Smooth muscle cell of trachea (primary cell): ENCODE measurements at places on chromosomes 3 and 15. TPM values are rescaled to one million over a fixed set of nuclear protein-coding genes. Genes with fewer than 3 reads are reported as not detected.

LRRK1 gene
- 23.9 and 28.0 TPM in 2 replicates for total RNA-seq

DPPA2 gene
- not detected in 2 replicates for total RNA-seq

ARNT2 gene
- 4.7 and 13.6 TPM in 2 replicates for total RNA-seq

SAMD7 gene
- total RNA-seq: not detected in 2 replicates

RCCD1 gene
- 15.0 and 17.7 TPM in 2 replicates for total RNA-seq

ZSCAN2 gene
- 8.1 and 9.7 TPM in 2 replicates for total RNA-seq

AGBL1 gene
- total RNA-seq: not detected in 2 replicates

THRB gene
- 2.0 and 2.5 TPM in 2 replicates for total RNA-seq

GMNC gene
- total RNA-seq: under 0.01 TPM in 1 of 2 replicates, not detected in the other

CHRM5 gene
- under 0.01 and 0.15 TPM in 2 replicates for total RNA-seq

CNTN6 gene
- under 0.01 TPM in 1 of 2 replicates, not detected in the other for total RNA-seq

FAM98B gene
- total RNA-seq: 4.5 and 12.9 TPM in 2 replicates

ZIC4 gene
- not detected in 2 replicates for total RNA-seq

COL6A5 gene
- total RNA-seq: not detected in 2 replicates

HACD2 gene
- 14.9 and 26.9 TPM in 2 replicates for total RNA-seq

RLBP1 gene
- total RNA-seq: not detected in 2 replicates

CLRN1 gene
- total RNA-seq: not detected in 2 replicates

REC114 gene
- total RNA-seq: not detected in 2 replicates

PDCD7 gene
- 25.3 and 26.1 TPM in 2 replicates for total RNA-seq

LIPH gene
- total RNA-seq: not detected in 2 replicates

GOLGA8N gene
- 5.2 and 13.7 TPM in 2 replicates for total RNA-seq

LRRIQ4 gene
- total RNA-seq: not detected in 2 replicates

MCF2L2 gene
- 0.15 TPM in 1 of 2 replicates, not detected in the other for total RNA-seq

XCR1 gene
- under 0.01 TPM in 1 of 2 replicates, not detected in the other for total RNA-seq

PLAAT1 gene
- total RNA-seq: not detected in 2 replicates

UROC1 gene
- not detected in 2 replicates for total RNA-seq

EFHB gene
- 0.15 and 0.17 TPM in 2 replicates for total RNA-seq

GHSR gene
- total RNA-seq: not detected in 2 replicates

SHF gene
- 2.5 and 4.3 TPM in 2 replicates for total RNA-seq

LSAMP gene
- 7.1 and 12.2 TPM in 2 replicates for total RNA-seq

TLR9 gene
- under 0.01 and 0.17 TPM in 2 replicates for total RNA-seq

CCK gene
- 15.3 and 34.1 TPM in 2 replicates for total RNA-seq

TOPBP1 gene
- total RNA-seq: 18.0 and 39.4 TPM in 2 replicates

GRK7 gene
- under 0.01 TPM in 1 of 2 replicates, not detected in the other for total RNA-seq

GOLGA8G gene
- not detected in 2 replicates for total RNA-seq

EPHB3 gene
- 12.4 and 18.0 TPM in 2 replicates for total RNA-seq

IGF2BP2 gene
- 36.8 and 58.6 TPM in 2 replicates for total RNA-seq
